Astrocyte of the spinal cord (primary cell): ENCODE measurements at places on chromosomes 12 and 14.

DNA sequence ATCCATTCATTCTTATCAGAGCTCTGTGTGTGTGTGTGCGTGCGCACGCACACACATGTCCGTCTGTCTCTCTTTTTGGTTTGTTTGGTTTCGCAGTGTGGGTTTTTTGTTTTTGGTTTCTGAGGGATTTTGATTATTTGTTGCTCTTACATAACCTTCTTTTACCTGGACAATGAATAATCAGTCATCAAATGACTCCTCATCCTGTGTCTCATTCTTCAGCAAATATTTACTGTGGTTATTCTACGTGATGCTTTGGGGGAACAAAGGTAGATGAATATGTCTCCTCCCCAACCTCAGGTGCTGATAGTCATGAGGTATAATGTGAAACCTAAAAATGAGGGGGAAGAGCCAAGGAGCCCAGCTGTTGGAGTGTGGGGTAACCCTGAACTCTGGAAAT is 92.4 kb downstream of the SAMD4A start:
- no peak for DNase-seq

GRCh38 chr14:83874662-83875061 is 1655.3 kb upstream of the FLRT2 start:
- DNase-seq, result no peak

DNA sequence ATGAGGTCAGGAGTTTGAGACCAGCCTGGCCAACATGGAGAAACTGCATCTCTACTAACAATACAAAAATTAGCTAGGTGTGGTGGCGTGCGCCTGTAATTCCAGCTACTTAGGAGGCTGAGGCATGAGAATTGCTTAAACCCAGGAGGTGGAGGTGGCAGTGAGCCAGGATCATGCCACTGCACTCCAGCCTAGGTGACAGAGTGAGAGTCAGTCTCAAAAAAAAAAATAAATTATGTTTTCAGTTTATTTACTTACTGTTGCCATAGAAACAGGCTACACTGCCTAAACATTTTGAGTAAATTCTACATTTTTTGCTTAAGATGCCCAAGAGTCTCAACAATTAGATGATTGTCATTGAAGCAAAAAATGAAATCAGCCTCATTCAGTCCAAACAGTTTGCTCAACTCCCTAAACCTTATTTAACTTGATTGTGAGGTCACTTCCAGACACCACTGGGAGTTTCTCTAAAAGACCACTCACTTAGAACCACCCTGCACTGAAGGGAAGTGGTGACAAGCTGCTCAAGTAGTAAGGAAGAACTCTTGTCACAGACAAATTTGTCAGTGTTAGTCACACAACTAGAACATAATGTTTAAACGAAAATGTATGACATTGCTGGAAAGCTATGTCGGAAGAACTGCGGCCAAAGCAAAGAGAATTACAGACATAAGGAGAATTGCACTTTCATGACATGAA is 9.8 kb upstream of the GNPNAT1 start:
- peak; percentile 85 for DNase-seq

GRCh38 chr12:11133816-11134215 is 628 bp downstream of the TAS2R30 start:
- peak; percentile 8 for DNase-seq

DNA sequence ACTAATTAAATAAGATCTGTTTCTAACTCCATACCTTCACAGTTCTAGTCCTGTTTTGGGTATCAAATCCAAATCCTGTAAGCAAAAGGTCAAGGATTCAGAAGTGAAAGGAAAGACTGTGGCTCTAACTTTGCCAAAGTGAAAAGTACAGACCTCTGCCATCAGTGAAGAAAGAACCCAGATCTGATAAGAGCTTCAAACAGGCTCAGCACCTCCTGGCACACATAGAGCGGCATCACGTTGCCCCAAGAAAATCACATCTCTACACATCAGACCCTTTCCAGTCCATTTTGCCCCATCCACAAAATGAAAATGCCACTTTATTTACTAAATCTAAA is 23.2 kb downstream of the CLIP1 start:
- no peak for DNase-seq

DNA sequence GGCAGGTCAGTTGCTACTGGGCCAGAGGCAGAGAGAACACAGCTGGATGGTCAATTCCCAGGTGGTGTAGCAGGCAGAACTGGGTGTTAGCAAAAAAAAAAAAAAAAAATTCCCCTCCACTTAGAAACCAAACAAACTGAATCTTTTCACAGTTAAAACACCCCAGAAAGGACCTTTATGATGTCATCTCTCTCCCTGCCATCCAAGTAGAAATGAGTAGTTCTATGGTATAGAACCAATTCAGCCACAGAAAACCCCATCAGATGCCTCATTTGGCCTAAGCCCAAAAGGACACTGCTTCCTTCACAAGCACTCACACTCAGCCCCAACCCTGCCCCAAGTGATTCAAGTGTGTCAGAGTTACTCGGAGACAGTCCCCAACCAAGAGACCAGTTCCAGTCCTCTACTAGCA is 230.8 kb downstream of the DPF3 start:
- DNase-seq, result no peak

- no peak for DNase-seq
These were observed 162.1 kb downstream of the NTF3 start for GRCh38 chr12:5593998-5594397.
